H7 (cell line): ENCODE measurements at places on chromosomes 7 and 10. TPM values are rescaled to one million over a fixed set of nuclear protein-coding genes. Genes with fewer than 3 reads are reported as not detected.

- no peak for DNase-seq
These were observed 212.0 kb downstream of the PLXNA4 start for GRCh38 chr7:132364226-132364625.

- no peak for DNase-seq
These were observed 259.9 kb downstream of the CACNA2D1 start for GRCh38 chr7:82183634-82184033.

CCDC3 gene
- total RNA-seq, result 0.63 and 0.73 TPM in 2 replicates

ITIH5 gene
- total RNA-seq, result 0.67 and 1.9 TPM in 2 replicates

CYP2E1 gene
- 0.90 and 1.2 TPM in 2 replicates for total RNA-seq

NCF1 gene
- total RNA-seq, result 0.31 and 0.70 TPM in 2 replicates
